Kasumi-1 (cell line): ENCODE measurements at places on chromosomes 5 and 9.
A peak's percentile ranks its signal among the peaks of the same experiment; 100 is the strongest.

DNA sequence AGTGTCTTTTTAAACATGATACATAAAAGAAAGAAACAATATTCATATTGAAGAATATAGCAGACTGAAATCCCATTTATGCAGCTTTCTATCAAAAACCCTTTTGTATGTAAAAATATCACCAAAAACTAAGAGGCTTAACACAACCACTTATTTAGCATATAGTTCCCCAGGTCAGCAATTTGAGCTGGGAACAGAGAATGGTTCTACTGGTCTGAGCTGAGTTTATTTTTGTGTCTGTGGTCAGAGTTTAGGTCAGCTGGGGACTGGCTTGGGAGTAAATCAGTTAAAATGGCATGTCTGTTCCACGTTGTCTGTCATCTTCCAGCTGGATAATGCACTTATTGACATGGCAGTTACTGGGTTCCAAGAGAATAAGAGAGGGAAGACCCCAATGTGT lies 165.0 kb downstream of the TMEM232 start:
- DNase-seq, result no peak

GRCh38 chr5:138469540-138470321 lies 4.5 kb downstream of the EGR1 start:
- no peak for DNase-seq

GRCh38 chr9:86354818-86355309 lies 654 bp upstream of the TUT7 start:
- peak; percentile 30 for DNase-seq

DNA sequence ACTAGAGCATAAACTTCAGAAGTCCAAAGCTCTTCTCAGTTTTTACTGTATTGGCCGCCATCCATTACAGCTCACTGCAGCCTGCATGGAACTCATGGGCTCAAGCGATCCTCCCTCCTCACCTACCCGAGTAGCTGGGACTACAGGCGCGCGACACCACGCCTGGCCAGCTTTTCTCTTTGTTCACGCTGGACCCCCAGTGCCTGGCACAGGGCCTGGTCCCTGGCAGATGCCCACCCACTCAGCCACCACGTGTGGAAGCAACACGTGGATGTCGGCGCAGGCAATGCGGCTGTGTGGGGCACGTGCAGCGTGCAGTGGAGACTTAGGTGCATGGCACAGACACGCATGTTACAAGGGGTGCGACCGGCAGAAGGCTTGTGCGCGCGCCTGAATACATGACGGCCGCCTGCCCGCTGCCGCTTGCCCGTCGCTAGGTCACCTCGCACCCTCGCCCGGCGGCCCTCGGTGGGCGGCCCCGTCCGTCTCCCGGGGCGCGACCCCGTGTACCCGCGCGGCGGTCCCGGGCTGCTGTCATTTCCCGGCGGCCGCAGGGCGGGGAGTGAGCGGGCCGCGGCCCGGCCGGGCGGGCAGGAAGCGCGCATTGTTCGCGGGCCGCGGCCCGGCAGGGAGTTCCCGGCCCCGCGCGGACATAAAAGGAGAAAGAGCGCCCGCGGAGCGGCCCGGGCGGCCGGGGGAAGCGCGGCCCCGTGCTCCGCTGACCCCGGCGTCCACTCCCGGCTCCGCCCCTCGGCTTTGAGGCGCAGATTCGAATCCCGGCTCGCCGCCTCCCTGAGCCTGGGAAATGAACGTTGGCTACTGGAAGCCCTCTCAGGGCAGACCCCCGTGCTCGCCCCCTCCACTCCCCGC lies 24.1 kb upstream of the PTGS1 start:
- DNase-seq, result no peak

DNA sequence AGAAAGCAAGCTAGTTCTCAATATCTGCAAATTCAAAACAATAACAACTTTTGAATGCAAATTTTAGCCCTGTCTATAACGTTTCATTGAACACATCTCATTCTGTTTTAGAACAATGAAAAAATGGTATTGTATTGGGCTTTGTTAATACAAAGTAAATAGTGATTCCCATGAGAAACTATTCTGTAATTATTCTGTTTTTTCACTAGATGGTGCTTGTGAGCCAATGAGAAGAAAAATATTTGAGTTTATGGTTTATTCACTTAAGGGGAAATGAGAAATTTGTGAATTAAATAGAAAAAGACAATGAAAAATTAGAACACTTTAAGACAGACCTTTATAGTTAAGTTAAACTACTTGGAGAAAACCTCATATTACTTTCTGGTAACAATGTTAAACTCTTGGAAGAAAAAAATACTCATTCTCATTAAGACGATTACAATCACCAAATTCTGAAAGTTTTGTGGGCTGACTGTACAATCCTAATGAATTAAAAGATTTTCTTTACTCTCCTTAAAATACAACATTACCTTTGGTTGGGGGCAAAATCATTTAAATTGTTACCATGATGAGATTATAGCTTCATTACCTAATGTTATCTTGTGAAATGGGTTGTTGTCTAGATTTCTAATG lies 127.0 kb downstream of the NNT start:
- peak; percentile 65 for DNase-seq

GRCh38 chr5:74639807-74640449 lies 600 bp downstream of the ENC1 start:
- peak; percentile 52 for DNase-seq

- DNase-seq, result no peak
These were observed 100.3 kb downstream of the NDFIP1 start for GRCh38 chr5:142208777-142209312.

- no peak for DNase-seq
These were observed 99.3 kb downstream of the RGS3 start for GRCh38 chr9:113562653-113563381.

DNA sequence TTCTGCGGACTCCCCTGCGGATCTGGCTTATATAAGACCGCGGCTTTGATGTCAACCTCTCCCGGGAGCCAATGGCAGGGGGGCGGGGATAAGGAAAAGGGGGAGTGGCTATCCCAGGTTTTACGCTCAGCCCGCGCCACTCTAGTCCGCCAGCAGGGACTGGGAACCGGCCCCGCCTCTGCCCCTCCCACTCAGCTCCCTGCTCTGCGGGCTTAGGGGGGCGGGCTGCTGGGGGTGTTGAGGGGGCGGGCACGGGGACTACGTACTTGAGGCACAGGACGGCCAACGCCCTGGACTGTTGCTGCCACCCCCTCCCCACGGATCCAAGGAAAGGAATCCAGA lies at the start of gene HAND1:
HAND1 (minus strand) TSS at position 4 of the 342 bp plus-strand sequence. CDS start 219 bp downstream, outside the sequence.
- no peak for DNase-seq

DNA sequence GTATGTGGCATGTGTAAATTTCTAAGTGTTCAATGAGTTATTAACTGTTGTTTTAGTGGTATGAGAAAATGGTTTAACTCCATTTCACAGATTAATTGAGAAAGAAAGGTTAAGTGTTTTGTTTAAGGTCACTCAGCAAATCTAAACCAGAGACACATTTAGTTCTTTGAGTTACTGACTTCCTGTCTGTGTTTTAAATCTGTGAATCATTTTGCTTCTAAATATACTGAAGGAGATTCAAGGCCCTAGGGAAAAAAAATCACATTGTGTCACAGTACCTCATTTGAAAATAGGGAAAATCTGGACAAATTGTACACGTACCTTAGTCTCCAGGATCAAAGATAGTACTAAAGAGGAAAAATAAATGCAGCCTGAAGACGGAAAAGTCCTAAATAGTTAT lies 368.2 kb downstream of the TMEM161B start:
- DNase-seq, result no peak

DNA sequence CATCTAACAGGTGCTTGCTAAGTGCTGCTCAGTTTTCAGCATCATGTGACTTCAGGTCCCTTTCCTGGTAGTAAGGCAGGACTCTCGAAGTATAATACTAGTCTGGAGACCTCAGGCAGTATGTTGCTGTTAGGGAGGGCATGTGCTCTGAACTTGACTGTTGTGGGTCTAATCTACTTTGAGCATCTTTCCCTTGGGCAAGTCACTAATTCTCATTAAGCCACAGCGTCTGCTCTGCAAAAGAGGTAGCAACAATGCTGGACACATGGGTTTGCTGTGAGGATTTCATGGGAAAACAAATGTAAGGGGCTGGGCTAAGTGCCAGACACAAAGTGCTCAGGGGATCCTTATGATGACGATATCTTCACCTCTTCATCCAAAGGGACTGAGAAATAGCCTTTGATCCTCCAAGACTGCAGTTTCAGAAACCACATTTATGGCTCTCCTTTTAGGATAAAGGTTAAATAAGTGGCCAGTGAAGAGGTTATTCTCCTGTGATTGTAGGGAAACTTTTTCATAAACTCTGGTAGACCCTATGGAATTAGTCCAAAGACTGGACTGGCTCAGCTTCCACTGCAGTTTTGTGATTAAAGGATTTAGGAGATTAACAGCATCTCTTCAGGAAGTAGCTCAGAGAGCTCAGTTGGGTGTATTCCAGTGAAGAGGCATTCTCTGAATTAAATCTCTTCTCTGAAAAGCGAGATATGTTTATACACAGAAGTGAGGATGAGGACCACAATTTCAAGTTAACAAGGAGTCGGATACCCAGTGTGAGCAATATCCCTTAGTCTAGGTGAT lies 216.6 kb downstream of the SGCD start:
- no peak for DNase-seq

DNA sequence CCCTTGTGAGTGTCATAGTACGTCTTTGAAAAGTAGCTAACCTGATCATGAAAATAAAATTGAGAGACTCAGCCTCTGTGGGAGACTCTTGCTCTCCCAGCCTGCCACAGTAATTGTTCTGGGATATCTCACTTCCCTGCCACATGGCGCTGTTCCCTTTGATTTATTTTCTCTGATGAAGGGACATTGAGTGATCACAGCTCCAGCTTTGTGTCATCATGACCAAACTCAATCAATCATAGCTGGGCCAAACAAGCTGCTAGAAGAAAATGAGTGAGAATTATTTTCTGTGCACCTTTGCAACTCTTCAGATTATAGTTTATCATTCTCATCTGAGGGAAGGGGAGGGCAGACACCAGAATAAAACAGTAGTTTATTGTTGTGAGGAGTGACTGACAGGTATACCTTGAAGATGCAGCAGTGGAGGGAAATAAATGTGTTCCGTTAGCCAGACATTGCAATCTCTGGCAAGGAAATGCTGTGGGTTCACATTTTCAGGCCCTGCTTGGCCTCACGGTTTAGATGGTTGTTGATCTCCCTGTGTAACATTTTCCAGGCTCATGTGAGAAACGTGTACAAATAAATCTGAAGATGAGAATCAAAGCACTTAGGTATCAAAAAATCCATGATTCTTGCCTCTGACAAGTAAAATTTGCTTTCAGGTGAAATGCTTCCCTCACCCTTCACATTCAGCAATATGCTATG lies 174.7 kb upstream of the FBXL17 start:
- DNase-seq, result no peak

- DNase-seq, result no peak
These were observed 137.9 kb downstream of the TMEM38B start for GRCh38 chr9:105832096-105832710.

DNA sequence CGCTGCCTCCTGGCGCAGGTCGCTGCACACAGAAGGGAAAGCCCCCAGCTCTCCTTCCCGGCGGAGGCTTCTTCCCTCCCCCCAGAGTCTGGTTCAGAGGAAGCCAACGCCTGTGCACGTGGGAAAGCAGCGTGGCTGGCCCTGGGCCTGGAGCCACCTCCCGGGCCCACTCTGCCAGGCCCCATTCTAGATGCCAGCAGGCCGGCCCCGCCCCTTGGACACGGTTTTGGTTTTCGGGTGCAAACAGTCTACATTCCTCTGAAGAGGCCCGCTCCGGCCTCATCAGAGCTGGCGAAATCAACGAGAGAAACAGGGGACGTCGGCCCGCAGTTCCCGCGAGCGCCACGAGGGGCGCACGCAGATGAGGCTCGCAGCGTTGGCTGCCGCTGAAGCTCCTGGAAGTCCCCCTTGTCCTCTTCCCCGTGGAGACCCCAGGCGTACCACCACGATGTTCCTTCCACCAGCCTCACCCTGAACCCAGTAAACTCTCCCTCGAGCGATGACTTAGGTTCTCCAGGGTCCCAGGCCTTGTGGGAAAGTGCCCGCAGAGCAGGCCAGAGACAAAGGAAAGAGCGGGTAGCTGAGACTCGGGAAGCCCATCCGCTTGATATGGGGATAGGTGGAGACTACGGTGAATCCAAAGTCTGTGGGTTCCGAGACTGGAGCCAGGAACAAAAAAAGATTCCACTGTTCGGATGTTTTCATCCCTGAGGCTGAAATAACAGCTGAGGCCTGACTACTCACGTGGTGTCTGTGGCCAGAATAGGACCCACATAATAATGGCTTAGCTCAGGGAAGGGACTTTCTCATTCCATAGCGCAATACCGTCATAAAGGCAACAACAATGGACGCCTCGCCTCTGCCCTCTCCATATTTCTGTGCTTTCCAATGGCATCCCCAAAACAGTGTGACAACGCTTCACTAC lies 64.2 kb downstream of the KLF4 start:
- peak; percentile 24 for DNase-seq

- no peak for DNase-seq
These were observed 186.3 kb downstream of the RGS3 start for GRCh38 chr9:113649855-113650206.

GRCh38 chr5:43635374-43635773 lies 32.4 kb downstream of the NNT start:
- no peak for DNase-seq

DNA sequence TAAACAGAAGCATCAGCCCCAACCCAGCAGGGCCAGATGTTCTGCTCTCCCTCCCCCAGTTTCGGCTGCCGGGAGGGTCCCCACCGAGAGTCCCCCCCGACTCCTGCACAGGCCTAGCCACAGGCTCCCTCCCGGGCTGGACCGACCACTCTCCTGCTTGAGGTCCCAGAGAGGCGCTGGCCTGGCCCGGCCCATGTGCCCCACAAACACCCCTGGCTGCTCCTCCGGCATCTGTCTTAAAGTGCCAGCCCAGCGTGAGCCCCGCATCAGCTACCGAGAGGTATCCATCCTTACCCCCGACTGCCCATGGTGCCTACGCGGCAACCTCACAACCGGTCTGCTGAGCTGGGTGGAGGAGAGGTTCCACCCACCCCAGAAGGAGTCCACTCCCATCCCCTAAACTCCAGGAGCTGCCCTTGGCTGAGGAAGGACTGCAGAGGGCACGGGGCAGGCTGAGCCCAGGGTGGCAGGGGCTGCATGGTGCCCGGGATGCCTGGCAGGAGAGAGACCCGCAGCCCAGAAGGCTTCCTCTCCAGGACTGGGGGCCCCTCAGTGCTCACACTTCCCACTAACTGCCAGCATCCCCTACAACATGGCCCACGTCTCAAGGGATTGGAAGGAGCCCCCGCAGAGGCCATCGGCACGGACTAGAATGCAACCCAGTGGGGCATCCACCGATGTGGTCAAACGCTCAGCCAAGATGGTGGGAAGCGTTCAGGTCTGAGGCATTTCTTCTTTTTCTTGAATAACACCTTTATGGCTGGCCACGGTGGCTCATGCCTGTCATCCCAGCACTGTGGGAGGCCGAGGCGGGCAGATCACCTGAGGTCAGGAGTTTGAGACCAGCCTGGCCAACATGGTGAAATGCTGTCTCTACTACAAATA lies 15.6 kb upstream of the EGFL7 start:
- peak; percentile 52 for DNase-seq

GRCh38 chr9:135960411-135961276 lies 529 bp downstream of the UBAC1 start:
- peak; percentile 42 for DNase-seq

DNA sequence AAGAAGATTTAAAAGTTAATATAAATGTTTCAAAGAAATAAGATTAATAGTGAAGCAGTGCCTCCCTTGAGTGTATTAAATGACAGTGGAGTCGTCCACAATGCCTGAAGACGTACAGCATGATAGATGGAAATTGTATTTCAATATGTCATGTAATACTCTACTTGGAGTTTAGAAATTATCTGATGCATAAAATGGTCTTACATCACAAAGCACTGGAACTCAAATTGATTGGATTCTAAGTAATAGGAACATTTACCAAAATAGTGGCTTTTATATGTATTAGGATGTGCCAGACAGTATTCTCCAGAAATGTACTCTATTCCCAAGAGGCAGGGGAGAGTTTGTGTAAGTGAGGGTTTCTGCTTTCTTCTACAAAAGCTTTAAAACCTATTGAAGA lies 49.4 kb downstream of the CDH10 start:
- no peak for DNase-seq
